ENCODE measurements at places on chromosomes 5 and 9.
A peak's percentile ranks its signal among the peaks of the same experiment; 100 is the strongest.

DNA sequence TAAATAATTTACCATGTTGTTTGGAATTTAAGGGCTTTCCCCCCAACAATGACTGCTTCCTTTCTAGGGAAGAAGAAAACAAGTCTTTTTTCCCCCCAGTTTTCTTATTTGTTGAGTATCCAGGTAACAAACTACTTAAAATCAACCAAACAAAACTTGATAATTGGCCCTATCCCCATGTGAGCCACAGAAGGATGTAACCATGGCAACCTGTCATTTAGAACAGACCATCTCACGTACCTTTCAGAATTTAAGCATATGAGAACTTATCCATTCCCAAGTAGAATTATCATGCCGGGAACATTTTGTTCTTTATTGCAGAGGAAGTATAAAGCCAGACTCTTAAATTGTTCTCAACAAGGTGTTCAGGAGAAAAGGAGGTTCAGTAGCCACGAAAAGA, 392.3 kb downstream of the CETN3 start:
- DNase-seq: no peak

DNA sequence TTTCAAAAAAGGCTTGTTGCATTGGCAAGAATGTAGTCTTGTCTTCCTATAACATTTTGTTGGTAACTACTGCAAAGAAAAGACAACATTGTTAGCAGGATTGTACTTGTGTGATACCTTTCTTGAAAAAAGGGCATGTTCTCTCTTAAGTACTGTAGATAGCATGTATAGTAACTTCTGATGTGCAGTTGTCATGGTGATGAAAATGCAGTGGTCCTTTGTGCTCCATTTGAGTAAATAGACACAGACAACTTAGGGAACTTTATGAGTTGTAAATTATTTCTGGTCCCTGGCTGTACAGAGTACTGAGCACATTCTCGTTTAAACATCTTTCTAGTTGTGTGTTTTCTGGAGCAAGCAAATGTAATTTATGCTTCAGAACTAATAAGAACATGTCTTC, 103.3 kb downstream of the CD180 start:
- DNase-seq: no peak

GRCh38 chr5:35202319-35203111, 27.8 kb downstream of the PRLR start:
- DNase-seq: peak; percentile 37

DNA sequence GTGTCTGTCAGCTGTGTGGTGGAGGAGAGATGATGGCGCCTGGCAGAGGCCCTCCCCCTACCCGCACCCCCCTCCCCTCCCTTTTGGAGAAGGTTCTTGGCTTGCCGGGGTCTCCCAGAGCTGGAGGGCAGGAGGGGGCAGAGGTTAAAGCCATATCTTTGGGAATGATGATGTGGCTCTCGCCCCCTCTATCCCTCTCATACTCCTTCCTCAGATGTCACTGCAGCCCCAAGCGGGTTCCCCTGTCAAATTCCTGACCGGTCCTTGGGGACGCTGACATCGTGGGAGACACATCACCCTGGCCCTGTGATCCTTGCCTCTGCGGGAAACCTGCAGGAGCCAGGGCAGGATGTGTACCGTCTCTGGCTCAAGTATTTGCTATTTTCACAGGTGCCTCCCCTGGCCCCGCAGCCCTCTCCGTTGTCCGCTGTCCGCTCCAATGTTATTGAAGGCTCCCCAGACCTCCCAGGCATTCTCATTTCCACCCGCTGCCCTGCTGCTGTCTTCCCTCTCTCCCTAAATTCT, 109.5 kb downstream of the FOXD1 start:
- DNase-seq: no peak

- peak; percentile 58 for DNase-seq
These were observed 49.5 kb downstream of the SEMA4D start for GRCh38 chr9:89448381-89448780.

GRCh38 chr5:105807290-105807689, 1863.4 kb downstream of the EFNA5 start:
- DNase-seq: no peak

GRCh38 chr5:178274781-178275537, 42.4 kb upstream of the PHYKPL start:
- no peak for DNase-seq
